ENCODE measurements at places on chromosomes 3 and 15.

DNA sequence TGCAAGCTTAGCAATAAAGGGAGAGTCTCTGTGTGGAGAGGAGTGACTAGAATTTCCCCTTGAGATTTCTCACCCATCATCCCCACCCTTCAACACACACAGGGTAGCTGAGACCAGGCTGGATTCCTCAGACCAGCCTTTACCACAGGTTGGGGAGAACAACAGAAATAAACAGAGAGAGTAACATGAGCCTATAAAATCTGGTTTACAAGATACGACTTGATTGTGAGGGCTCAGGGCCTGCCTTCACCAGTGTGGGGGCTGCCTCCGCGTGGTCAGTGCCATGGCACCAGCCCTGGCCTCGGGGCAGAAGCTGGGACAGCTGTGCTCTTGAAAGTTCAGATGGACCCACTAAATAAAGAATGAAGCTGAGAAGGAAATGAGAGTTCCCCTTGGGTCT lies 14.6 kb upstream of the MAGEF1 start:
- DNase-seq = no peak

DNA sequence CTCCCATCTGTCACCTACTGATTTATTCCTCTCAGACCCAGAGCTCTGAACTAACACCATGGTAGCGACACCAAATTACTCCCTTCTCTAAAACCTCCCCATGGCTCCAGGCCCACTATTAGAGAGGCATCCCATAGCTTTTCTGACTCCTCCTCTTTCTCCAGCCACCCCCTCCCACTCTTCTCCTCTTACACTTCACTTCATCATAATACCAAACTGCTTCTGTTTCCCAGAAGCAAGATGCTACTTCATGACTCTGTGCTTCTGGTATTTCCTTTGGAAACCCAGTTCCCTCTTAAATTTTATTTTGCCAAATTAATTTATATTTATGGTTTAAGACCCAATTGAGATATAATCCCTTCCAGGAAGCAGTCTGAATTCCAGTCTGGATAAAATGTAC lies 465.1 kb upstream of the PDZRN3 start:
- DNase-seq = no peak

DNA sequence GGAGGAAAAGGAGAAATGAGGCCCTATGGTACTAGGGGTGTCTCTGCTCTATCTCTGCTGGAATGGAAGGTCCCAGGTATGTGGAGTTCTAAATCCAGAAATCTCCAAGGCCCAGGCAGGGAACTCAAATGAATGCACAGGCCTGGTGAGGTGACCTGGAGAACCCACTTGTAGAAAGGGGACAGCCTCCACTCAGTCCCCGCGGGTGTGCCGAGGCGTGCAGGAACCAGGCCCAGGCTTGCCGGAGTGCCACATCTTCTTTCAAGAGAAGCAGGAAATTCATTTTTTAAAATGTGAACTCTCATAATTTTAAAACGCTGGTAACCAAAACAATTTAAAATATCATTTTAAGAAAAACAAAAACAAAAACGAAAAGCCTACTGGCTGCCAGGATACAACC lies 32.2 kb upstream of the ADCY5 start:
- no peak for DNase-seq

GRCh38 chr3:49341996-49342395 lies 2.1 kb upstream of the USP4 start:
- DNase-seq = no peak

DNA sequence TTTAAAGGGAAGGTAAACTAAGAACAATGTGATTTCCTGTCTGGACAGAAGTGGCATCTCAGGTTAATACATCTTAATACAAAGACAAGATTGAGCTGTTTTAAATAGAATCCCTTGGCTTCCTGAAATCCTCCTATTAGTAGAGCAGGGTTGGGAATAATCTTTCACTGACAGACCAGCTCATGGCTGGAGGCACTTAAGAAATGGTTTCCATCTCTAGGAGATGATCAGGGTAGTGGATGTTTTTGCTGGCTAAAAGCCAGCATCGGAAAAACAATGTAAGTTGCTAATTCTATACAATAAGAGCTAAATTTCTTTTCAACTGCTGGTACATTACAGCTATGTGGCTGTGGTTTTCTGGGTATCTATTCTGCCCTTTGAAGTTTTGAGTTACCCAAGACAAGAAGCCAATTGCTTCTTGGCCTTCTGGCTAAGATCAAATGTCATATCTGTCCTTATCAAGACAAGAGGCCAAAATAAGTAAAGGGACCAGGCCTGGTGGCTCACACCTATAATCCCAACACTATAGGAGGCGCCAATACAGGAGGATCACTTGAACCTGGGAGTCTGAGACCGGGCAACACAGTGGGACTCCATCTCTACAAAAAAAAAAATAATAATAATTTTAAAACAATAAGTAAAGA lies 49.6 kb downstream of the SHQ1 start:
- DNase-seq = no peak

DNA sequence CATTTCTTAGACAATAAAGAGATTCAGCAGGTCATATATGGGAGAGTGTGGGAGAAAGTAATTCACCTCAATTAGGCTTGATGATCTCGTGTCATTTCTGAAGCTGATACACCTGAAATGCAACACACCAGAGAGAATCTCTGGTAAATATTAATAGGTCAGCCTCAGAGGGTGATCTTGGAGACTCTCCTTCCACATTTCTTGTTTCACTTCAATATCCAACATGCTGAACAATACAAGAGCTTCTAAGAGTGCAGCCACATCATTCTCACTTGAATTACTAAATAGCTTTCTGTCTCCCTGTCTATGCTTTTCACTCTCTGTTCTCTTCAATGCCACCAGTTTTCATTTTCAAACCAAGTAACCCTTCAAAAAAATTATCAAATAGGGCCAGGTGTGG lies 71.1 kb upstream of the GK5 start:
- DNase-seq = no peak

DNA sequence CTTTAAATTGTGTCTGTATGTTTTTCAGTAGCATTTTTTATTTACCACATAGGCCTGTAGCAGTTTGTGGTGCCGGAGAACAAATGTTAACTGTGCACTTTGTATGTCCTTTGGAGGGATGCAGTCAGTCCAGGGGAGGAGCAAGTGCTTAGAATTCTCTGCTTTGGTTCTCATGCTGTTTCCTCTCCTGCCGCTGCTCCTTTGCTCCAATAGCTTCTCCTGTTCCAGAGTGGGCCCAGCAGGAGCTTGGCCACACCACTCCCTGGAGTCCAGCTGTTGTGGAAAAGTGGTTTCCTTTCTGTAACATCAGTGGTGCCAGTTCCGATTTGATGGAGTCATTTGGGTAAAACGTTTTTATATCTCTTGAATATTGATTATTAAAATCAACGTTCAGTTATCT lies 16.6 kb downstream of the TICRR start:
- no peak for DNase-seq

DNA sequence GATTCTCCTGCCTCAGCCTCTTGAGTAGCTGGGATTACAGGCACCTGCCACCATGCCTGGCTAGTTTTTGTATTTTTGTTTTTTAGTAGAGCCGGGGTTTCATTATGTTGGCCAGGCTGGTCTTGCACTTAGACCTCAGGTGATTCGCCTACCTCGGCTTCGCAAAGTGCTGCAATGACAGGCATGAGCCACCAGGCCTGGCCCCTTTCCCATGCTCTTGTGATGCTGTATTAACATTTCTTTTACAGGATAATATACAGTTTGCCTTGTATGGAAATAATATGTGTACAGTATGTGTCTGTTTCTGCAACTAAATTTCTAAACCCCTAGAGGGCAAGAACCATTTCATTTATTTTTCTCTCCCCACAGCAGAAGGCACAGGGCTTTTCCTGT lies 37.8 kb downstream of the SCG5 start:
- DNase-seq = no peak

- DNase-seq = no peak
Observed at GRCh38 chr3:127858937-127859336, 36.6 kb upstream of the MGLL start.

DNA sequence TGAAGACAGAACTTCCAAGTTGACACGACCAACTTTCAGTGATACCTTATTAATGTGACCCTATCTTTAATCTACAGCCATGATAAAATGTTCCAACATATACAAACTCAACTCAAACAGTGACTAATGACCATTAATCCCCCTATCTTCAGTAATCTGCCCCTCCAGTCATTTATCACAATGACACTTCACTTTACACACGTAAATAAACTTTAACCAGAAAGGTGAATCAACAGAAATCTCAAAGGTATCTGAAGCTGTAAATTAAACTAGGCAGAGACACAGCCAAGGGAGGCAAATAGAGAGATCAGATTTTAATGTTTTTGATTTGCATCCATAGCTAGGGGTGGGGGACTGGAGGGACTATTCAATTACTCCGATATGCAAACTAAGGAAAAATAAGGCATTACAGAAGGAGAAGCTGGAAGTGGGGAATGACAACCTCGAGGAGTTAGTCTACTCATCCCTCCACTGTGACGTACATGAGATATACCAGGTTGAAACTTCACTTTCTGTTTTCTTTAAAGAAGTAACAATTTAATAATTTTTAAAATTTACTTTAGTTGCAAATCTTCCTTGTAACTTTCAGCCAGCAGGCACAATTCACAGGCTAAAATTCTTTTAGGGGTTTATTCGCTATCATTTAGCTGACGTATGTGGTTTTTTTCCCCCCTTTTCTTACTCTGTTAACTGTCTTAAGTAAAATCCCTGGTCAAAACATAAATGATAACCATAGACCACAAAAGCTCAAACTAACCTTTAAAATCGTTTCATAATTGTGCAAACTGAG lies 751.0 kb downstream of the ROBO1 start:
- no peak for DNase-seq

GRCh38 chr3:55596212-55596611 lies 109.1 kb upstream of the WNT5A start:
- no peak for DNase-seq

- no peak for DNase-seq
Observed at GRCh38 chr3:116265320-116265695, 180.0 kb downstream of the LSAMP start.

- DNase-seq = peak; percentile 69
Observed at GRCh38 chr15:99105514-99106341, 848 bp downstream of the SYNM start.

DNA sequence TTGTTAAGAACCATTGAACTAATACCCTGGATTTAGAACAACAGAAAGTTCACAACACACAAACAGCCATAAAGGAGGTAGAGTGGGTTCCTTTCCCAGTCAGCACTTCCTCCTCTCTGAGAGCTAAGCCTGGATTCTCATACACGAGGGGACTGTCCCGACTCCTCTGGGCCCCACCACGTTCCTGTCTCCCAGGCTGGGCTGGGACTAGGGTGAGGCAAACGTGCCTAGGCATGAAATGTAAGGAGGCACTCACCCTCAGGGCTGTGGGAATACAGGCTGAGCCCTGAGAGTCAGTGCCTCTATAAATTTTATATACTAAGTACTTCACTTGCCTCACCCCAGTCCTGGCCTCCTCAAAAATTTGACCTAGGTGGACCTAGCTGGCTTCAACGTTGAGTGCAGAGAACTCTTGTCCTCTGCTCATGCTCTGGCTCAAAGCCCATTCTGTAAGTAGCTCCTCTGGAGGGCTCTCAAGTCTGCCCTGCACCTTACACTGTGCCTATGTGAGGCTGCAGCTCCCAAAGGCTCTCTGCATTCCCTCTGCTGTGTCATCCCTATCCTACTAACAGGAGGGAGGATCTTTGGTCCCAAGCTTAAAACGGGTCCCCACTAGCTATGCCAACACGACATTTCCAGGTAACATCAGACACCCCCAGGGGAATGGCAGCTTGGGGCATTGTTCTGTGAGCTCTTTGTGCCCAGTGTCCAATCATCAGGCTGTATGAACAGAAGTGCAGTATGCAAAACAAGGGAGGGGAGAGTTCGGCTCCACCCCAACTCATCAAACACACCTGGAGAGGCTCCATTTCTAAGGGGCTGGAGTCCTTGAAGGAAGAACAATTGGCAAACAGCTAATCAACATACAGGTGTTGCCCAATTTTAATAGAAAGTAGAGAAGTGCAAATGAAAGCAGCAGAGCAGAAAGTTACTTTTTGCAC lies 233.2 kb downstream of the RPLP1 start:
- DNase-seq = no peak

DNA sequence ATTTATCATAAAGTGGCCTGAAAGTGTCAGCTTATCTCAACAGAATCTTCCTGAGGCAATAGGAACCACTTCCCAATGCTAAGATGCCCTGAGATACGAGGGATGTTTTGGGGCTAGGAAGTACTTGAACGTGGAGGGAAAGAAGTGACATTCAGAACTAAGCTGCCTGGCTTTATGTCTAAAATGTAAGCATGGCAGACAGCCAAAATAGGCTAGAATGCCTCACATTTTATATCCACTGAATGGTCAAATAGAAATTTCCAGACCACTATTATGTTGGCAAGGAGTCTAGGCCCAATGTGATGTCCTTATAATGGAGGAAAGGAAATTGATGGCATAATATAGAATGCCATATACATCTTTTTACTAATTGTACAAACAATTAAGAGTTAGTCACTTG lies 154.9 kb downstream of the PEX5L start:
- DNase-seq = peak; percentile 43

DNA sequence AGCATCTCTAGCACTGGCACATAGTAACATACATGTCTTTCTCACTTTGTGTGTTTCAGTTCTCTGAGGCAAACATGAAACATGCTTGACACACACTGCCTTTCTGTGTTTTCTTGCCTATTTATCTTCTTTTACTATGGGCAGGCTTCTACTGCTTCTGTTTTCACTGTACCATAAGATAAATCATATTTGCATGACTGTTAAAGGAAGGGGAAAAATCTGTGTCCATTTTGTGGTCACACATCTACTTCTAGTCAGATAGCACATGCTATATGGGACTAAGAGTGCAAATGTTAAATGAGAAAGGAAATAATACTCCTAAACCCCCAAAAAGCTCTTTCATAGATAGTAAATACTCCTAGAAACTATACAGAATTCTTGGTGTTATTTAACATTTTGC lies 386.4 kb downstream of the ZBTB20 start:
- DNase-seq = no peak

GRCh38 chr3:154976072-154976983 lies 103.8 kb upstream of the MME start:
- DNase-seq = no peak

GRCh38 chr15:33768670-33769190 lies 199.6 kb upstream of the CHRM5 start:
- DNase-seq = no peak
